ENCODE measurements at places on chromosomes 12 and 14.
A peak's percentile ranks its signal among the peaks of the same experiment; 100 is the strongest.

- no peak for DNase-seq
These were observed 459 bp downstream of the PPFIBP1 start for GRCh38 chr12:27524494-27524835.

DNA sequence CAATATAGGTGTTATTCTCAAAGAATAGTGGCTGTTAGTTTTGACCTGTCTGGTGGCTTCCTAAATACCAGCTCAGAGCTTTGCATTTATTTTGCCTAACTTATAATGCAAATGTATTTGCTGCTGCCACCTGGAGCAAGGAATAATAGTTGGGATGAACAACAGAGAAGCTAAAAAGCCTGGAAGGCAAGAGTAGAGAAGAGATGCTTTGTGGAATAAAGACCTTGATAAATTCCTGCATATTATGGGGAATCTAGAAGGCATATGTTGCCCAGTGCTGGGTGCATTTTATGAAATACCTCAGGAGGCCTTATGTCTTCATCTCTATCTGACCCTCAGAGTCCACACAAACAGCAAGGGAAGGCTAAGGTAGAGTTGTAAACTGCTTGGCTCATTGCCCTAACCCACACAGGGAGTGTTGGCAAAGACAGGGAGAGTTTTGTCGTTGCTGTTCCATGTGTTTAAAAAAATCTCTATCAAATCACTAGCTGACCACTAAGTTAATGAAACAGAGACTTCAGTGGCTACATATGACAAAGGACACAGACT lies 53.7 kb upstream of the SCAF11 start:
- DNase-seq, result no peak

DNA sequence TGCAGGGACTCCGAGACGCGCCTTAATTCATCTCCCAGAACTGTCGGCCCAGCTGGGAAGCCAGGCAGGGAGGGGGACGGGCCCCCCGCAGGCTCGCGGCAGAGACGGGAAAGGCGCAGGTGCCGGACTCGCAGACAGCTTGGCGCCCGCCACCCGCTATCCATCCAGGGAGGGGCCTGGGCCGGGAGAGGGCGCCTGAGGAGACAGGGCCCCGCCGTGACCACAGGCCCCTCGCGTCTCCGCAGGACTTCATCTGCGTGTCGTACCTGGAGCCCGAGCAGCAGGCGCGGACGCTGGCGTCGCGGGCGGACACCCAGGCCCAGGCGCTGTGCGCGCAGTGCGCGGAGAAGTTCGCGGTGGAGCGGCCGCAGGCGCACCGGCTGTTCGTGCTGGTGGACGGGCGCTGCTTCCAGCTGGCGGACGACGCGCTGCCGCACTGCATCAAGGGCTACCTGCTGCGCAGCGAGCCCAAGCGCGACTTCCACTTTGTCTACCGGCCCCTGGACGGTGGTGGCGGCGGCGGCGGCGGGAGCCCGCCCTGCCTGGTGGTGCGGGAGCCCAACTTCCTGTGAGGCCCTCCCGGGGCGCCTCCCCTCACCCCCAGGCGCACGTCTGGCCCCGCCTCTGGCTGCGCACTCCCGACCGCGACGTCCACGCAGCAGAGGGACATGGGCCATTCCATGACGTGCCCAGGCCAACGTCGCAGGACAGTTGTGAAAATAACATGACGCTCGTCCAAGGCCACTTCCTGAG lies 60.6 kb downstream of the LGMN start:
- peak; percentile 51 for DNase-seq

DNA sequence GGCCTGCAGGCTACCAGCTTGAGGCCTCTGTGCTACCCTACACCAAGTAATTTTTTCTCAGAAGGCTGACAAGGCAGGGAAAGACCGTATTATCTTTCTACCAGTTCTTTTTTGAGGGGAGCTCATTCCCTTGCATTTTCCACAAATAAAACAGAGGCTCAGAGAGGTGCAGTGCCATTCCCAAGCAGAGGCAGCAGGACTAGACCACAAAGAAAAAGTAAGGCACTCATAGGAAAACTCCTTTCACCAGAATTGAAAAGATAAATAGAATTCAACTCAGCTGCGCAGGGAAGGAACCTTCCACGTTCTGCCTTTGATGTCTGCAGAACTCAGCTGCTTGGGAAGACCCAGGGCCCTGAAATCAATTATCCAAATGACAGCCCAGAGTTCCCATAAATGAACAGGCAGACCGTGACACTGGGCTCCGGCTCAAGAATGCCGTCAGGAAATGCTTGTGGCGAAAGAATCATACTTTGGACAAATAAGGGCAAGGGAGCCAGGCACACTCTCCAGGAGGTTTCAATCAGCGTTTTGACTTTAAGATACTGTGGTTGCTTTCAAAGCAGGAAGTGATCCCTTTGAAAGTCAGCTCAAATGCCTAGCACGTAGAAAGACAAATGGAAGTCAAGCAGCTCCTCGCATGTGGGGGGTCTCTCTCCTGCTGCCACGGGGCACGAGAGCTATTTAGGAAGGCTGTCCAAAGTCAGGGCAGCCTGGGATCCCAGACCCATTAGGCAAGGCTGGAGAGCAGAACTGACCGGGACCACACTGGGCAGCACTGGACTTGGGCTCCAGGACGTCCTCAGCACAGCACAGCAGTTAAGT lies 14.0 kb downstream of the KCTD10 start:
- DNase-seq, result peak; percentile 75

- DNase-seq, result no peak
These were observed 103.1 kb downstream of the UNC79 start for GRCh38 chr14:93533842-93534241.

GRCh38 chr12:124917841-124918621 lies 3.6 kb upstream of the UBC start:
- DNase-seq, result no peak

DNA sequence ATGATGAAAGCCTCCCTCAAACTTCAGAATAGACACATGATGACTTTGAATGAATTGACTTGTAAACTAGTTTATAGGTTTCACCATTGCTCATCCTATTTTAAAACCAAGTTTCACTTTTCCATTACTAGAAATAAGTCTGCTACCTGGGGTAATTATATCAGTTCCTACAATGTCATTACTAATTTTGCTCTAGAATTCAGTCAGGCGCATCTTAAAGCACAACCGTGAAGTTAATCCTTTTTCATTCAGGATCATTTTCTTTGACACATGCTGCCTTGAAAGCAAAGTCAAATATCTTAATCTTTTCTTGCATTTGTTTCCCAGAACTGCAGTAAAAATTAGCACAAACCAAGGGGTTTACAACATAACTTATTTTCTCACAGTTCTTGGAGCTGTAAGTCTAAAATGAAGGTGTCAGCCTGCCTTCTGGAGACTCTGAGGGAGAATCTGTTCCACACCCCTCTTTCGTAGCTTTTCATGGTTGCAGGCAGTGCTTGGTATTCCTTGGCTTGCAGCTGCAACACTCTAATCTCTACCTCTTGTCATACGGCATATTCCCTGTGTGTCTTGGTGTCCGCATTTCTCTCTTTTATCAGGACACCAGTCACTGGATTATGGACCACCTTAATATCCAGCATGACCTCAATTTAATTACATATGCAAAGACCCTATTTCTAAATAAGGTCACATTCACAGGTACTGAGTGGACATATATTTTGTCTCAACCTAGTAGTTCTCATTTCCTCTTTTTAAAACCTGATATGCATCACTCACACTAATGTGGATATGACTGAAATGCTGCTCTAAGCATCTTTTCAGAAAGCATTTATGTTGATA lies 114.3 kb upstream of the PDZRN4 start:
- DNase-seq, result no peak

DNA sequence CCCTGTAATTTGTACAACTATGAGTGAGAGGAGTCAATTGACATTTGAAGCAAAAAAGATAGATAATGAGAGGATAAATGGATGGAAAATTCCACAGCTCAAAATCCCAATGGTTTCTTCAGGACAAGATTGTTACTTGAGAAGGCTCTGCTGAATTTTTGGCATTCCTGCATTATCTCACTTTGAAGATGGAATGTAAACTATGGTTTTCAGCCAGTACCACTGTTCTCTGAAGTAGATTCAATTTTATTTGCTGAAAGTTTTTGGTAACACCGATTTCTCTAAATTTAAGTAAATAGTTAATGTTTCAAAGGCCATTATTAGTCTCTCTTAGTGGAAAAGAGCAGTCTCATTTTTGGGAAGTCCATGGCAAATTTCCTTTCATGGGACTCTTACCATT lies 121.9 kb upstream of the SLC38A2 start:
- DNase-seq, result no peak

GRCh38 chr12:104011253-104011652 lies 38.7 kb downstream of the GLT8D2 start:
- DNase-seq, result no peak

DNA sequence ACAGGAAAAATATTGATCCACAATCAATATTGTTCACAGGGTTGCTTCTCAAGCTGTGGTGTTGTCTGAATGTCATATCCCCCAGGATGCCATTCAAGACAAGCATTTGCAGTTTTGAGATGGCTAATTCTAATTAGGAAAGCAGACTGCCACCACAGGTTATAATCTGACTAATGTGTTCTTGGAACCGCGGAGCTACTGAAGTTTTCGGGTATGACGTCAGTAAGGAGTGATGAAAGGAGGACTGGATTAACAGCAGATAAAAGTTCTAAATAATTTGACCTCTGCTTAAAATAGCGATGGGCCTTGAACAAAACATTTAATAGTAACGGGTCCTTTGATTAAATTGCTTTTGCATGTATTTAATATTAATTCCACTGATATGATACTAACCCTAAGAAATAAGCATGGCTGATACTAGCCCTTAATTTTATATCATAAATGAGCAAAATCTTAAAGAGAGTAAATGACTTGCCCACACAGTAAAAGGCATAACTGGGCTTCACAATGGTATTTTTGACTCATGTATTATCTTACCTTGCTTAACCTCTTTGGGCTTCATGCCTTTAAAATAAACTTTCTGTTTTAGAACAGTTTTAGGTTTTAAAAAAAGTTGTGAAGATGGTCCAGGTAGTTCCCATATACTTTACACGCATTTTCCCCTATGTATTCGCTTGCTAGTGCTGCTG lies 50.3 kb downstream of the TSHR start:
- no peak for DNase-seq

GRCh38 chr14:22500954-22501726 lies 87.9 kb downstream of the DAD1 start:
- no peak for DNase-seq

DNA sequence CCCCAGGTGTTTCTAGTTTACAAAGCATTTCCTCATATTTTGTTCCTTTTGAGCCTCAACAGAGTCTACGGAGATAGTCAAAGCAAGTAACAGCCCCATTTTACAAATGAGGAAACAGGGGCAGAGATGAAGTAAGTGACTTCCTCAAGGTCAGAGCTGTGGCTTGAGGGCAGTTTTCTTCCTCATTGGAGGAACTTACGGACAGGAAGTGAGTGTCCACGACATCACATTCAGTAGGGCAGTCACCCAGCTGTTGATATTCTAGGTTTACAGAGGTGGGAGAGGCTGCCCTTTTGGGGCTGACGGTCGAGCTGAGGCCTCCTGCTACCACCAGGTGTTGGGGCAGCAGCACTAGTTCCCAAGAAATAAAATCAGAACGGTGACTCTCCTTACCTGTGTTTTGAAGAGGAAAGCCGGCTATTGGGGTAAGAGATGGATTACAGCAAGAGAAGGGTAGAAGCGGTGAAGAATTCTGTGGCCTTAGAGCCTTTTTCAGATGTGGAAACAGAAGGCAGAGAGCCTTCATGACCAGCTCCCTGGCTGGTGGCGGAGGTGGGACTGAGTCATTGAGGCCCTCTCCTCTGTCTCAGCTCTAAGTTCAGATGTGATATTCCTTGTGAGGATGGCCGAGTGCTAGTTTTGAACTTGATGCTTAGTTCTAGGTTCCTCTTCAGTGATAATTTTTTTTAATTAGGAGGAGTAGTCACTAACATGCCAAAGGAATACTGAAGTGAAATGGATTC lies 41.7 kb downstream of the SUSD6 start:
- DNase-seq, result no peak

GRCh38 chr14:36701132-36701531 lies 39.5 kb downstream of the PAX9 start:
- DNase-seq, result no peak
